ENCODE measurements at places on chromosomes 3 and 15.
A peak's percentile ranks its signal among the peaks of the same experiment; 100 is the strongest.

GRCh38 chr3:12907729-12908128 lies 66.4 kb upstream of the RPL32 start:
- no peak for DNase-seq

GRCh38 chr15:100913961-100914360 lies 5.2 kb upstream of the LRRK1 start:
- DNase-seq: no peak

GRCh38 chr3:177345049-177345972 lies 148.0 kb upstream of the TBL1XR1 start:
- peak; percentile 22 for DNase-seq

DNA sequence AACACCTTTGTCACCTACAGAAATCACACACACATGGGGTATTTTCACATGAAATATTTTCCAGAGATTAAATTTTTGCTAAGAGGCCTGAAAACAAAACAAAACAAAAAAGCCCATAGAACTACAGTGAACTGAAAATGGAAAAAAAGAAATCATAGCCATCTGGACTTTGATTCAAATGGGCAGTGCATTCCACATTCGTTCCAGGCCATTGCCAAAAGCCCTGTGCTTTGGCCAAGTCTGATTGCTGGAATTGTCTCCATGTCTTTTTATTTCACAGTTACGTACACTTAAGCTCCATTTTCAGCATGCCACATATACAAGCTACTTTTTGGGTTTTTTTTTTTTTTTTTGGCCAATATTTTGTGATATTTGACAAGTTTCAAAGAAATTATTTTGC lies 47.1 kb downstream of the TFG start:
- no peak for DNase-seq

- no peak for DNase-seq
These were observed 98.1 kb downstream of the NR1D2 start for GRCh38 chr3:24043168-24043567.

DNA sequence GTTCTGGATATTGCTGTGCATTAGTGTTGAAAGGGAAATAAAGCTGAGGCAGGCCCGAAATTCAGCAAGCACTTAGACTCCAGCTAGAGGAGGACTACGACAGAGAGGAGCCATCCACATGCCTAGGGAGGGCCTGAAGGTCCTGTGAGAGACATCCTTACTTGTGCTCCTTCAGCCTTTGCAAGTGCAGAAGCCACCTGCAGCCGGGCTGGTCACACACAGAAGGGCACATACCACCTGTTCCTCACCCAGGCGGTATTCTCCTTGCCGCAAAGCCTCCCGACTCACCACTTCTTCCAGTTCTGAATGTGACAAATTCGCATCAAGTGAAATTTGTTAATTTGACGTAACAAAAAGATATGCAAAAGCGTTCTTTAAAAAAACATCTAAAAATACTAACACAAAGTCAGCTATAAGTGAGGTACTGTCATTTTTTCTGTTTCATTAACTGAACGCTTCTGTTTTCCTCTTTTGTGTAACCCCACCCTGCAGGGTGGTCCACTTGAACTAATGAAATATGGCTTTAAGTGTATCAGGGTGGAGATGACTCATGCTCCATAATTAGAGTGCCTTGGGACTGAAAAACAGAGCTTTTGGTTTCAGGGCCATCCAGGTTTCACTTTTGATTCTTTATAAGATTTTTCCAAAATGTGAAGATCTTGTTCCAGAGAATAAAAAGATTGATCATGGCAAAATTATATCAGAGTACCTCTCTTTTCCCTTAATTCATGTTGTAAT lies 467.9 kb upstream of the ATP11B start:
- DNase-seq: no peak

DNA sequence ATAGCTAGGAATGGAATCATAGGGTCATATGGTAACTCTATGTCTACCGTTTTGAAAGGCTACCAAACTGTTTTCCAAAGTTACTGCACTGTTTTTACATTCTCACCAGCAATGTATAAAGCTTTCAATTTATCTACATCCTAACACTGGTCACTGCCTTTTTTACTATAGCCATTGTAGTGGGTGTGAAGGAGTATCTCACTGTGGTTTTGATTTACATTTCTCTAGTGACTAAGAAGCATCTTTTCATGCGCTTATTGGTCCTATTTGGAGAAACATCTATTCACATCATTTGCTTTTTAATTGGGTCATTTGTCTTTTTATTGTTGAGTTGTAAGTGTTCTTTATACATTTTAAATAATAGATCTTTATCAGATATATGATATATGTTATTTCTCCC lies 53.3 kb downstream of the PIK3R4 start:
- DNase-seq: no peak

DNA sequence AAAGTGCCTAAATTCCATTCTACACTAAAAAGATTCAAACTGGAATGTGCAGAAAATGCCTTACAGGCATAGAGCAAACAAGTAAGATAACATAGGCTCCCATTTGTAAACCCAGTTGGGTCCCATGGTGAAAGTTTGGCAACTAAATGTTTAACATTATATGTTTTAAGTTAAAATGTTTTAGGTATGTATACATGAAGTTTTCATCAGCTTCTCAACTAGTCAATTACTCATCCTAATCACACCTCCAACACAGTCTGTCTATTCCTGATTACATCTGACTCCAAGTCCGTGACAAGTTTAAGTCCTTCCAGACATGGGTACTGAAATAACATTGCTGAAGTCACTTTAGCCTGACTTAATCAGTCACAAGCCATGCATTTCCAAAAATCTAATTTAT lies 25.0 kb downstream of the MYLK start:
- no peak for DNase-seq

- DNase-seq: no peak
These were observed 968.4 kb downstream of the FHIT start for GRCh38 chr3:60282866-60283265.

DNA sequence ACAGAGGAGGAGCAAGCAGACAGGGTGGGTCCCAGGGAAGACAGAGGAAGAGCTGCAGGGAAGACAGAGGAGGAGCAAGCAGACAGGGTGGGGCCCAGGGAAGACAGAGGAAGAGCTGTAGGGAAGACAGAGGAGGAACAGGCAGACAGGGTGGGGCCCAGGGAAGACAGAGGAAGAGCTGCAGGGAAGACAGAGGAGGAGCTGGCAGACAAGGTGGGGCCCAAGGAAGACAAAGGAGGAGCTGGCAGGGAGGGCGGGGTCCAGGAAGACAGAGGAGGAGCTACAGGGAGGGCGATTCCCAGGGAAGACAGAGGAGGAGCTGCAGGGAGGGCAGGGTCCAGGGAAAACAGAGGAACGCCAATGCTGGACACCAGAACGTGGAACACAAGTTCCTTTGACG lies 66.5 kb downstream of the PLXNA1 start:
- no peak for DNase-seq

GRCh38 chr3:55440104-55440708 lies 46.9 kb downstream of the WNT5A start:
- no peak for DNase-seq

GRCh38 chr15:62756326-62756994 lies 286.1 kb upstream of the TPM1 start:
- DNase-seq: no peak

GRCh38 chr3:183879243-183879642 lies 5.4 kb downstream of the PARL start:
- no peak for DNase-seq

DNA sequence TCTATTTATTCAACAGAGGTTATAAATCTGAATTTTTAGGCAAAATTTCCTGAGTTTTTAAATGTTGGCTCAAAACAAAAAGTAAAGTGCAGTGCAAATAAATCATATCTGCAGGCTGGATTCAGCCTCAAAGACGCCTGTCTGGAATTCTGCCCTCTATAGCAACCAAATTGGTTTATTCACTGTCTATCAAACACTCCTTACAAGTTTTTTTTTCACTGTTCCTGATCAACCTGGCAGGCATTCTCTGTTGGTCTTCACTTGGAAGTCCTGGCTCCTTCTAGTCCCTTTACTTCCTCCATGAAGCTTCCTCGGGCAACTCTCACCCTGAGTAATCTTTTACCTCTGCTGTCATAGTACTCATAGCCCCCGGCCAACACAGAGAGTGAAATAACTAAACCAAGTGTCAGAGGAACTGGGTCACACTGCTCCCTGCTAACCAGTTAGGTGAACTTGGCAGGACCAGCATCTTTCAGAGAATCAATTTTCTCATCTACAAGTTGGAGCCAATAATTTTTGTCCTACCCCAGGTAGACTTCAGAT lies 36.8 kb upstream of the TIPARP start:
- no peak for DNase-seq

GRCh38 chr3:159080821-159081220 lies 279.0 kb downstream of the MFSD1 start:
- DNase-seq: no peak

DNA sequence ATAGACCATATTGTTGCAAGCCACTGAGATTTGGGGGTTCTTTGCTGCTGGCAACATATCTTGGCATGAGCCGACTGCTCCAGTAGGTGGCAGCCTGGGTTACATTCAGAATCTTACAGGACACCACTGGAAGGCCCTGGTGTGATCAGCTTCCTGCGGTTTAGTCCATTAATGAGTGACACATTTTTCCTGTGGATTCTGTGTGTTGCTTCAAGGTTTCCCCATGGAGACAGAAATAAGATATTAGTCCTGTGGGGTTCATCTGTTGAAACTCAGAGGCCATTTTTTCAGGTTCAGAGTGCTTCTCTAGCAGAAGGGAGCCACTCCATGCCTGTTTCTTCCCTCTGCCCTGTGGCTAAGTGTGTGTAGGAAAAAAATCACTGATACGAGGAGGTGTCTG lies 116.2 kb downstream of the MFSD1 start:
- peak; percentile 7 for DNase-seq

DNA sequence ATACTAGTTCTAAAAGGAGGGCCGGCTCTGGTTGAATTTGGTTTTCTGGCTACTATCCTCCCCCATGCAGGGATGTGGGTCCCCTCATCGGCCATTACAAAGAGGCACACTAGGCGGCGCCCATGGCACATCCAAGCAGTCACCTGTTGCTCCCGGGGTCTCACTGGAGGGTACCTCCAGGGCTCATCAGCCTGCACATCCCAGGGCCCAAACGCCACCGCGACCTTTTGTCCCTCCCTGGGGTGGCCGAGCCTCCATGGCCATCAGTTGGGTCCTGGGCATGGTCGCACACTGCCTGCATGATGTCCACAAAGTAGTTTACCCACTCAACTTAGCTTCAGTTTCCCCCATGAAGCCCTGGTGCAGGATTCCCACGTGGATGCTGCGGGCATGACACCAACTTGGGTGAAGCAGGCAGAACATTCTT lies 28.3 kb downstream of the IDH3A start:
- peak; percentile 62 for DNase-seq

Measured in HuH-7.5 (cell line).